Right lung (tissue), 10 donors: ENCODE measurements at places on chromosomes 3 and 15.

- DNase-seq, result no peak
These were observed 278.9 kb downstream of the MEX3B start for GRCh38 chr15:81766829-81767475.

DNA sequence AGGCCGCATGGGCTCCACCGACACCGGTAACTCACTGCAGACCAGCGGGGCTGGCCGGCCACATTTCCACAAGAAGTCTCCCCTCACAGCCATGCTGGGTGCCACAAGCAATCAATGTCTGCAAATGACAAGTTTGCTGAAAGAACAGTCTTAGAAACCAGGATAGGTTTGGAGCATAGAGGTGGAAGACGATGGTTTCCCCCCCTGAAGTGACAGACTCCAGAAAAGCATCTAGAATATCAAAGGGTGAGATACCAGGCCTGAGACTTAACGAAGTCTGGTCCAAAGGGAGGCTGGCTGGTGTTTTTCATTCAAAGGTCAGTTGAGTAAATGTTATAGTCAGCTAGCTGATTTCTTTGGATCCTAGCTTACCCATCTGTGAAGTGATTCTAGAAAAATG, 50.0 kb upstream of the WNT5A start:
- no peak for DNase-seq

GRCh38 chr3:158727206-158728060, 4.8 kb downstream of the RARRES1 start:
- DNase-seq, result peak; percentile 81

DNA sequence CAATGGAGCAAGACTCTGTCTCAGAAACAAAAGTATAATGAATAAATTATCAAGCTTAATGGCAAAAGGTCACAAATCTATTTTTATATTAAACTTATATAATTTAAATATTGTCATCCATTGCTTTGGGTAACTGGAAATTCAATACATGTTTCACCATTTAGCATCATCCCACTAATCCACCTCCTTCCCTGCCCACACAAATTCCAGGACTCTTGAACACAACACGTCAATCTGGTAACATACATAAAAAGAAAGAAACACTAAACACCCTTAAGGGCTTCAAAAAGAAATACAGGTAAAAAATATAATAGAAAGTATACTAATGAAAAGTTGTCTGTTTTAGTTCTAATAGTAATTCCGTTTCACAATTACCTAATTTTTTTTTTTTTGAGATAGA, 149.4 kb downstream of the STAG1 start:
- no peak for DNase-seq

DNA sequence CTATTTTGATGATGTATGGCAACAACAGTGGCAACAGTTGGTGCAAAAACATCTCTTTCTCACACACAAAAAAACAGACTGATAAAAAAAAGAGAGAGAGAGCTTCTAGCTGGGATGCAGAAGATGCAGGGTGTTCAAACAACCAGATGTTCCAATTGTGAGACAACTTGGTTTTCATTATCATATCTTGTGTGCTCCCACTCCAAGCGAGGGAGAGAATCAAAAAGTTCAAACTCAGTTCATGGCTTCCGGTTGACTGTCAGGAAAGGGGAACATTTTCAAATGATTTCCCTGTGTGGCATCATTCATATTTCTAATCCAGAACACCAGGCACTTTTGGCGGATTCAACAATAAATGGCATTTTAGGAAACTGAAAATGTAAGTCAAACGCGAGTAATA, 72.1 kb downstream of the RSL24D1 start:
- DNase-seq, result no peak

- no peak for DNase-seq
These were observed 99.6 kb downstream of the TUSC7 start for GRCh38 chr3:116809208-116809607.

- no peak for DNase-seq
These were observed 147.3 kb upstream of the UBE2E2 start for GRCh38 chr3:23055733-23056376.

DNA sequence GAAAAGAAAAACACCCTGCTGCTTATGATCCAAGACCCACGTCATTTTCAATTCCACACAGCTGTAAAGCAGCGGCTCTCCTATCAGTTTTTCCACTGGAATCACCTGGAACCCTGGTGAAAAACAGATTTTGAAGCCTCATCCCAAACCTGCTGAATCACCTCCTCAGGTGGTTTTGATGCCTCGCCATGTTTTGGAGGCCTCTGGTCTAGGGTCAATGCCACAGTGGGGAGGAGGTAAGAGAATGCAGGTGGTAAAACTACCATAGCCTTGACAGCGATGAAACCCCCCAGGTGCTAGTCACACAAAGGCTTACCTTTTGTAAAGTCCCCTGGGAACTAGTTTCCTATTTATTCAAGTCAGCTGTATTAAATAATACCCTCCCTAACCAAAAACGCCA, 24.8 kb downstream of the MYO1E start:
- no peak for DNase-seq

DNA sequence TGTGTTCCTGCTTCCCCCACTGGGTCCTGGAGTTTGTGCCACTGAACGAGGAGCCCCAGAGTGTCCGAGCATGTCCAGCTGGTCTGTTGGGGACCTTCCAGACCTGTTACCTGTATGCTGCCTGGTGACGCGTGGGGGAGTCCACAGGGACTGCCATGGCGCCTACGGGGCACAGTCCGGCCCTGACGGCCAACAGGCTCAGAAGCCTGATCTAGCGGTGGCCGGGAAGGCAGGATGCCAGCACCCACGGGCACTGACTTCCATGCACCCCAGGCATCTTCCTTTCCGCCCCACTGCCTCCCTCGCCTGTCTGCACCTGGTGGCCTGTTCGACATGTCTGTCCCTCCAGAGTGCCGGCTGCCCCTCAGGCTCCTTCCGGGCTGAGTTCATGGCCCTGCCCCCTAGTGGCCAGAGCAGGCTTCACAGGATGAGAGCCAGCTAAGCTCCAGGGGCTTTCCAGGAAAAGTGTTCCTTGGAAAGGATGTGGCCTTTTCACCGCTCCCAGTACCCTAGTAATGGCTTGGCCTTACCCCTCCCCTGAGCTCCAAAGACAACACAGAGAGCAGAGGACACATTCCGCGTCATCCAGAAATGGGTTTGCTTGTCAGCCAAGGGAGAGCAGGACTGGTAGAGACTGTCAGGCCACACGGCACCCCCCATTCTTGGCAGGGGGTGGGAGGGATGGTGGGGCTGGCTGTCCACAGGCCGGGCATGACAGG, 35.7 kb downstream of the NGRN start:
- no peak for DNase-seq

DNA sequence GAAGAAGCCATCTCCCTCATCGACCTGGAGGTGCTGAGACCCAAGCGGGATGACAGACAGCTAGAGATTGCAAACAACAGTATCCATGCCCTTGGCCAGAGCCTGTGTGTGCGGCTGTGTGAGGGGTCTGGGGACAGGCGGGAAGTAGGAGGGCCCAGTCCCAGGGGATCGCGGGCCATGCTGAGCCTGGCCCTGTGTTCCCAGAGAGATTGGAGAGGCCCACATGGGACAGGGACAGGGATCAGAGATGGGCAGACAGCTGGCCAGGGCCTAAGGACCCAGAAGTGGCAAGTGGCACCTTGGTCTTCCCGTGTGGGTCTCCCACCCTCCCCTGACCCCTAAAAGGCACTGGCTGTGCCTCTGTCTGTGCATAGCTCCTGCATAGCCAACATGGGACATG, 10.9 kb upstream of the RHO start:
- no peak for DNase-seq

DNA sequence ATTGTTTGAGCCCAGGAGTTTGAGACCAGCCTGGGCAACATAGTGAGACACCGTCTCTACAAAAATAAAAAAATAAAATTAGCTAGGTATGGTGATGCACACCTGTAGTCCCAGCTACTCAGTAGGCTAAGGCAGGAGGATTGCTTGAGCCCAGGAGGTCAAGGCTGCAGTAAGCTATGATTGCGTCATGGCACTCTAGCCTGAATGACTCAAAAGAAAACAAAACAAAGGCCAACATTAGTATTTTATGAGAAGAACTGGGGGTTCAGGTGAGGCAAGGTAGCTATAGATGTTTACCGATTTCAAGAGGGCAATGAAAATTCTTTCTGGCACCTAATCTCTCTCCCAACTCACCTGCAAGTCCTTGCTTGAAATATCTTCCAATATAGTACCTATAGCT, 77.2 kb downstream of the GREM1 start:
- DNase-seq, result no peak

DNA sequence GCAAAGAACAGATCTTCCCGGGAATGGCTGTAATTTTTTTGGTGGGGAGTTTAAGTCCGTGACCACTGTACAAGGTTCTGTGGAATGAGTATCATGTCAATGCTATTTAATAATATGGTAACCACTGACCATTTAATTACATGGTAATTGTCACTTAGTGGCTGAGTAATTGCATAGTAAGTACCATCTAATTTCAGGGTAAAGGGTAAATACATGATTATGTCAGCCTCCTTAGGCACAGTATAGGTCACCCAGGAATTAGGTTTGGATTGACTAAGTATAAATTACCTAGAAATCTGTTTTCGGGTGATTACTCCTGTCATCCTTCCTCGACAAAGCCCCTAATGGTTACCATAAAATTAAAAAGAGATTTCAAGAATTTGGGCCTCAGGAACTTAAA, 120.1 kb upstream of the AGBL1 start:
- no peak for DNase-seq

- no peak for DNase-seq
These were observed 72.9 kb upstream of the ATP10A start for GRCh38 chr15:25936004-25936403.

DNA sequence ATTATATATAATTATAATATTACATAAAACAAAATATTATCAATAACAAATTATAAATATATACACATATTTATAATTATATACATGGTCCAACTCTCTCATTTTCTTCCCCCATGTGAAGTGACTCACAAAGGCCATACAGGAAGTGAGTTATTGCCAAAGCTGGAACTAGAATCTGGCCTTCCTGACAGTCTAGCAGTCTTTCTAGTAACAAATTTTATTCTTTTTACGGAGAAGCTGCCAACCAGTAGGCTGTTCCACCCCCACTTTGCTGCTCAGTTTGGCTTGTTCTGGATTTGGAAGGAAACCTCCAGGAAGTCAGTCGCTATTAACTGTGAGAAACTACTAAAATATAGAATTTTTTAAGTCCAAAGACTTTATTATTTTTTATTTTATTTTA, 79.6 kb downstream of the DHX36 start:
- no peak for DNase-seq

DNA sequence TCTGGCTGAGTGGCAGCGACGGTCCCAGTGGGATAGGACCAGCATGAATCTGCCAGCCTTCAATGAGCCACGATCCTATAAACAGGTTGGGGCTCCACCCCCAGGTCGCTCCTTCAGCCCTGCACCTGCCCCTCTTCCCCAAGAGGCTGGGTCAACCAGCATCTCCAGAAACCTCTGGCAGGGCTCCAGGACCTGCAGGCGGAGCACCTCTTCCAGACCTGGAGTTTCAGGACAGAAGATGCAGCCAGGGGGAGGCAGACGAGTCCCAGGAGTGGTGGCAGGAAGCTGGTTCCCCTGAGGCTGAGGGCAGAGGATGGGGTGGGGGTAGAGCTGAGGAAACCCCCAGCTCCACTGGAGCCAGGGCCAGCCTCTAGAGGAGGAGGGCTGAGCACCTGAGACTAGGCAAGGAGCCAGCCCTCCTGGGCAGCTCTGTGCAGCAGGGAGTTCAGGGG, at the start of gene PLA2G4D:
TSS of gene PLA2G4D (minus strand) at position 51 of the 452 bp plus-strand sequence. CDS start 103 bp downstream, outside the sequence.
- DNase-seq, result no peak

DNA sequence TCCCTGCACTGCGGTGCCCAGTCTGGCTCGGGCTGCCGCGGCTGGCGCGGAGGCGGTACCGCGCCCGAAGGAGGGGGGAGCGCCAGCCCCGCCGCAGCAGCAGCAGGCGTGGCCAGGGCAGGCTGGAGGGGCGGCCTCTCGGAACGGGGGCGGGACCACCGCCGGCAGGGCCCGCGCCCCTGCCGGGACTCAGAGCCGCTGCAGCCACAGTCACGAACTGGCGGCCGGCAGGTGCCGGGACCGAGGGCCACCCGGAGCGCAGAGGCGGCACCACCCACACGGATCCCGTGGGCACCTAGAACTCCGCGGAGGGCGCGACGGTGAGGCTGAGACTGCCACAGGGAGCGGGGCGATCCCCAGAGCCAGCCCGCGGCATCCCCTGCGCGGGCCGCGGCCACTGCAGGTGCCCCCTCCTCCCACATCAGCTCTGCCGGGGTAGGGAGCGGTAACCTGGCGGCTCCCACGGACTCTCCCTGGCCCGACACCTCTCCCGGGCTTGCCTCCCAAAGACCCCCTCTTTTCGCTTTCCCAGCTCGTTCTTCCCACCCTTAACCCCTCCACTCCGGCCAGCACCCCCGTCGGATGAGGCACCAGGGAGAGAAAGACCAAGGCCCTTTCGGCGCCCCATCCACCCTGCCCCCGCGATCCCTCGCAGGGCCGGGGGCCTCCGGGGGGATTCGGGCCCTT, at the start of gene VWA5B2:
TSS of gene VWA5B2 (plus strand) at position 192 of the 687 bp plus-strand sequence. CDS start 944 bp downstream, outside the sequence.
- DNase-seq, result peak; percentile 32

DNA sequence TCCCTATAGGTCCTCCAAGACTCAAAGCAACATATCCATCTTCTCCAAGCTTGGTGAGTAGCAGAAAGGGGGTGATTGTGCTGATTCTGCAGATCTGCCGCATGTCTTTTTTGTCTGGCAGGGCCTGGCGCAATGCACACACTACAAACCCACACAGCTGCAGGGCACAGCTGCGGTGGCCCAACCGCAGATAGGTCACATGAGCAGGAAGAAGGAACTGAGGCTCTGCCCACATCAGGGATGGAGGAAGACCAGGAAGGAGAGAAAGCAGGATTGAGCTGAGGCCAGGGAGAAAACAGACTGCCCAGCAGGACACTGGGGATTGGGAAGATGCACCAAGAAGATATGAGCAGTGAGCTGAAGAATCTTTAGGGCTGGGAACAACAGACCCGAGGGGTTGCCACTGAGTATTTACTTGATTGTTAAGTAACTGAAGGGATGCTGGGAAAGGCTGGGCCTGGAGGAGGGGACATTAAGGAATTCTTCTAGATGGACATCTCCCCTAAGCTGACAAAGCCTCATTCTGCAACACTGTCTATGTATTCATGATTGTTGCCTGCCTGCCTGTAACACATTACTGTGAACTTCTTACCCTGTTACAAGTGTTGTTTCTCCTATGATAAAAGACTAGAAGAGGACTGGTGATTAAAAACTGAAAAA, 126.7 kb downstream of the MYLK start:
- DNase-seq, result no peak
